ENCODE measurements at places on chromosomes 1 and 21.

GRCh38 chr1:213698092-213698702 lies 289.6 kb upstream of the PROX1 start:
- DNase-seq, result no peak

- DNase-seq, result no peak
These were observed 46.9 kb upstream of the PUM1 start for GRCh38 chr1:31112266-31112935.

DNA sequence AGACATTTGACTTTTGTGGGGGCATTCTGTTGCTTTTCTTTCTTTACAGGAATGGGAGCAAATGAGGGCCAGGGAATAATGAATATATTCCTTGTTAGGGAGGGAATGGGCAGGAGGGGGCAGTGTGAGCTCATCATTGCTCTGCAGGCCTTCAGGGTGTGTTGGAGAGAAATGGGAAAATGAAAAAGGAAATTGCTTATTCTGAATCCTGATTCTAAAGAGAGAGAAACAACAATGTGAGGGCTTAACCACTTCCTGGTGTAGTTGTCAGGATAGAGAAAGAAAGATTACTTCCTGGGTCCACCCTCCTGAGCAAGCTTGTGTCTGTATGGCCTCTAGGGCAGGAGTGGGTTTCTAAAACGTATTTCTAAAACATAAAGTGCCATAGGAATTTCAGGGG lies 28.3 kb downstream of the VANGL2 start:
- no peak for DNase-seq

DNA sequence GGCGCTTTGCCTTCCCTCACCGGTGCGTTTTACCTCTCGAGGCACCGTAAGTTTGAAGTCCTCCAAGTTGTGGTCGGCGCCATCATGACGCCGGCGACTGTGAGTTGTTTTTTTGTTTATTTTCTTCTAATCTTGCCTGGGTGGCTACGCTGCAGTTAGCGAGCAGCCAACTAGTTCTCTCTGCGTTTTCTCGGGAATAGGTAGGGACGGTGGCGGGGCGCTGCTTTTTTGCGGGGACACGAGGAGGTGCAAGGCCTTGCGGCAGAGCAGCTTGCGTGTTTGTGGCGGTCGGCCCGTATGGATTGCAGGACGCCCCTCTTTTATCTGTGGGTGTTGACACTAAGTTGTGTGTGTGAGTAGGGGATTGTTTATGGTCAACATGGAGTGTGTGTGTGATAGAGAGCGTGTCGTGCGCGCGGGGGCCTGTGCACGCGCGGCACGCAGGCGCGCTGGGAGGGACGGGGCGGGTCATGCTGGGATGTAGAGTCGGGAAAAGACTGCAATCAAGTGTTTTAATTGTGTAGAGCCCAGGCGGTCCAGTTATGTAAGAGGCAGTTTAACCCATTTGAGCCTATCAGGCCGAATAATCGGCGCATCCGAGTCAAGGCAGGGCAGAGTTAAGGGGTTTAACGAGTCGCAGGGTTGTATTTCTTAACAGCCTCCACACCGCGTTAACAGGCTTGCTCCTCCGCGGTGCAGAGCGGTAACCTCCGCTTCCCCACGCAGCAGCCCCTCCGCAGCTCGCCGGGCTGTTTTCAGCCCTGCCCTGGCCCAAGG lies 1.2 kb upstream of the NEGR1 start:
- no peak for DNase-seq

DNA sequence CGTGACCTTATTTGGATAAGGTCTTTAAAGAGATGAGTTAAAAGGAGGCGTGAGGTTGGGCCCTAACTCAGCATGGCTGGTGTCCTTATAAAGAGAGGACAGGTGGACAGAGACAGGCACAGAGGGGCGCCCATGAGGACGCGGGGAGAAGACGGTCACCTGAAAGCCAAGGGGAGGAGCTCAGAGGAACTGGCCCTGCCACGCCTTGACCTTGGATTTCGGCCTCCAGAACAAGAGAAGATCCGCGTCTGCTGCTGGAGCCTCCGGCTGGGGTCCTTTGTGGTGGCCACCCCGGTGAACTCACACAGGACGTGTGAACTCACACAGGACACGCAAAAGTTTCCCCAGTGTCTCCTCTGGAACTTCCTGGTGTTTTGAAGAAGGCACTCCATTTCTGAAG lies 122.7 kb downstream of the SIK1 start:
- no peak for DNase-seq

GRCh38 chr1:21909787-21910503 lies 27.2 kb downstream of the HSPG2 start:
- no peak for DNase-seq

DNA sequence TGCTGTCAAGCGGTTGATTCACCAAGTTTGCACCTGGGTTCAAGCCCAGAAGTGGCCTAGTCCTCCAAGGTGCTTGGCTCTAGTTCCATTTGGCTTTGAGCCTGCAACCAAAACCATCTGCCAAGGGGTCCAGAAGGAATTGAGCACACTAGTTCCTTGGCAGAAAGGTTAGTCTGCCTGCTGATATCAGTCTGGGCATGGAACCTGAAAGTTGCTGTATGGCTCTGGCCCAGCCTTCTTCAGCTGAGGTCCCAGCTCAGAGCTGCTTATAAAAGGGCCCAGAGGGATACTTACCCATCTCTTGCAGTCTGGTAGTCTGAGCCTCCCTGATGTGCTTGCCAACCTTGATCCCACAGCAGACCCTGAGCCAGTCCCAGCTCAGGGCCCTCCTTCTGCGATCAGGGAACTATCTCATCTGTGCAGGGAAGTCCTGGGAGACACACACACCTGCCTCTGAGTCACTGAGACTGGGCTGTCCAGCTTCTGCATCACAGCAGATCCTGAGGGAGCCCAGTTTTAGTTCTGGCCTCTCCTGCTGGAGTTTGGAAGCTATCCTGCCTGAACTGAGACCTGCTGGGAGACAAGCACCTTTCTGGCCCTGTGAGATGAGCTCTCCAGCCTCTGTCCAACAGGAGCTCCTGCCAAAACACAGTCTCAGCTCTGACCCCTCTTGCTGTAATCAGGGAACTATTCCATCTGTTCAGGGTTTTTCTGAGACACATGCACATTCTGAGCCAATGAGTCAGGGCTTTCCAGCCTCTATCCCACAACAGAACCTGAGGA lies 75.8 kb downstream of the CTH start:
- DNase-seq, result peak; percentile 18

DNA sequence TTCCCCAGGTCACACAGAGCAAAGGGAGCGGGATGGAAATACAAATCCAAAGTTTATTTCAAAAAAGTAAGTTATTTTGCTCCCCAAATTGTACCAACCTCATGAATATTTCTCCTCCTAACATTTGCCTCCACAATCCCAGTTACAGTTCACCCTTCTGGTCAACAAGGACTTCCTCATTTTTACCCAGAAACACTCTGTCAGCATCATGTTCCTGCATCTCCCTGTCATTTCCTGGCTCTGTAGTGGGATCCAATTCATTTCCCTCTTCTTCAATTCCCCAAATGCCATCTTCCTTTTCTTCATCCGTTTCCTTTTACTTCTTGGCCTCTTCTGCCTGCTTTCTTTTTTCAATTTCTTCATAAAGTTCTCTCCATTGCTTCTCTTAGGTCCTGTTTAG lies 32.0 kb upstream of the EPS15 start:
- no peak for DNase-seq

All from LNCaP clone FGC (cell line).